ENCODE measurements at places on chromosomes 1 and 21.
A peak's percentile ranks its signal among the peaks of the same experiment; 100 is the strongest.

GRCh38 chr1:41325801-41326200, 35.4 kb upstream of the FOXO6 start:
- H3K27ac ChIP-seq = no peak overlapping the region
- H3K27me3 ChIP-seq = peaks cover 8% of the 10 kb centered on the region
- no peak for DNase-seq
- H3K4me3 ChIP-seq = no peak overlapping the region
- no peaks in the 10 kb centered on the region for H3K4me1 ChIP-seq
- no peaks in the 10 kb centered on the region for H3K36me3 ChIP-seq

GRCh38 chr1:94737124-94737998, 82.8 kb upstream of the SLC44A3 start:
- DNase-seq = no peak
- H3K27me3 ChIP-seq = peaks cover 26% of the 10 kb centered on the region
- H3K27ac ChIP-seq = no peak overlapping the region
- no peaks in the 10 kb centered on the region for H3K36me3 ChIP-seq

- peak overlapping the region; percentile 6 for H3K27ac ChIP-seq
- no peak overlapping the region for H3K4me3 ChIP-seq
- H3K36me3 ChIP-seq = peaks cover 32% of the 10 kb centered on the region
- peaks cover 10% of the 10 kb centered on the region for H3K4me1 ChIP-seq
- no peaks in the 10 kb centered on the region for H3K27me3 ChIP-seq
Observed at GRCh38 chr1:8527941-8528340, 210.0 kb downstream of the SLC45A1 start.

DNA sequence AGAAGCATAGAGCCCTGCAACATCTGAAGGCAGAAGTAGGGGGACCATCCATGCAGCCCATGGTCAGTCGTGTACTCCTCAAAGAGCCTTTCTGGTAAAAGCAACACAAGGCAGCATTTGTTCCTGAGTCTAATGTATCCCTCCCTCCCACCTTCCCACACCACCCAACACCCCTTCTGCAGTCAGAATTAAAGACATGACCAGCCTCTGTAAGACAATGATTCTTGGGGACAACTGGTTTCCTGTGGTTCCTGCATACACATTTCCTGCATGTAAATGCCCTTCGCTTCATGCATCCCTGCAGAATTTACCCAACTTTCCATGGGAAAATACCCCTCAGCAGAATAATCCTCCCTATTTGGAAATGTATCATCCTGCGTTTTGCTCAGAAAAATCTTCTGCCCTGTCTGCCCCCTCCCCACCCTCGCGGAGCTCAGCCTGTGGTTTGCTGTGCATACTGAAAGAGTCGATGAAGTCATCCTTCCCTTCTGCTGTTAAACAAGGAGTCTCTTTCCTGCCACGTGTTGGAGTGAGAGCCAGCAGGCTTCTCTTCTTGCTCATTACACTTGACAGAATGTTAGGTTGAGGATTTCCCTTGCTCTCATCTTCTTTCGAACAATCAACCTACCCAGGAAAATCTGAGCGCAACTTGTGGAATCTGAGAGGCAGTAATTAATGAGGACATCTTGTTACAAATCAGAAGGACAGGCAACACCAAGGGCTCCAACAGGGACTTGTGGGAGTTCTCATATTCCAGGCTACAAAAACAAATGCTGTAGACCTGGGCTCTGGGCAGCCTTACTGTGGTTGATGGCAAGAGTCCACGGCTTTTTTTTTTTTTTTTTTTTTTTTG, 4.7 kb downstream of the TNN start:
- H3K4me1 ChIP-seq = peaks cover 20% of the 10 kb centered on the region
- no peaks in the 10 kb centered on the region for H3K36me3 ChIP-seq
- peaks cover 53% of the 10 kb centered on the region for H3K27me3 ChIP-seq
- H3K27ac ChIP-seq = no peak overlapping the region
- H3K4me3 ChIP-seq = peak overlapping the region; percentile 1
